ENCODE measurements at places on chromosomes 11 and 22.

- DNase-seq, result no peak
Measured at GRCh38 chr22:37353839-37354238, 71.5 kb downstream of the CYTH4 start.

- no peak for DNase-seq
Measured at GRCh38 chr22:46848197-46848596, 85.7 kb downstream of the TBC1D22A start.

- no peak for DNase-seq
Measured at GRCh38 chr11:119754656-119755355, 25.8 kb upstream of the NECTIN1 start.

DNA sequence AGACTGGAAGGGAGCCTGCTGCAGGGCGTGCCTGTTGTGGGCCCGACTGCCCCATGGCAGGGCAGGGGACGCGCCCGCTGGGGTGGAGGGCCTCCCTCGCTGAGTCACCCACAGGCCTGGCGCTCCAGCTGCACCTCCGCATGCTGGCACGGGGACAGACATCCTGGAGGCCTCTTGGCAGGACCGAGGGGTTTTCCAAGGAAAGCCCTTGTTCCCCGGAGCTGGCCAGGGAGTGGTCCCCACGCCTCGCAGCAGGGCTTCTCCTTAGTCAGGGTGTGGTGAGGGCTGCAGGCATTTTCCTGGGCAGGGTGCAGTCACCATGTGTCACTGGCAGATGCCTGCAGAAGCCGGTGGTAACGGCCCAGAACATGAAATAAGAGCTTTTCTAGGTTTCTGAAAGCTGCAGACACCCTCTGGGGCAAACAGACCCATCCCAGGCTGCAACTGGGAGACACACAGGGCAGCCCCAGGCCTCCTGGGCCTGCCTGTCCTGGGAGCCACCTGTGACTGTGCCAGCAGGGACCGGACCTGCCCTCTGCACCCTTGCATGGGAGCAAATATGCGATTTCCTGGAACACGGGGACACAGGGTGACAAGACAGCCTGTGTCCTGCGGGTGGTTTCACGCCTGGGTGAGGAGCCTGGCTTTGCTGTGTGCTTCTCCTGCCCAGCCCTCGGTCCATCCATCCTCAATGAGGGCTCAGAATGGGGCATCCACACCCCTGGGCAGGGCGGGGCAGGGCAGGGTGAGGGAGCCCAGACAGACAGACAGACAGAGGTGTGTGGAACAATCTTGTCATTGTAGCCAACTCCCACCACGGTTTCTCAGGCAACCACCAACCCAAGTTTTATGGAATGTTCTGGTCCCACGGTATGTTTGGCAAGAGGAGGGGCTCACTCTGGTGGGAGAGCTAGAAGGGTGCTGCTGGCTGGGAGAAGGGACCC, 43.2 kb upstream of the FADD start:
- DNase-seq, result no peak

DNA sequence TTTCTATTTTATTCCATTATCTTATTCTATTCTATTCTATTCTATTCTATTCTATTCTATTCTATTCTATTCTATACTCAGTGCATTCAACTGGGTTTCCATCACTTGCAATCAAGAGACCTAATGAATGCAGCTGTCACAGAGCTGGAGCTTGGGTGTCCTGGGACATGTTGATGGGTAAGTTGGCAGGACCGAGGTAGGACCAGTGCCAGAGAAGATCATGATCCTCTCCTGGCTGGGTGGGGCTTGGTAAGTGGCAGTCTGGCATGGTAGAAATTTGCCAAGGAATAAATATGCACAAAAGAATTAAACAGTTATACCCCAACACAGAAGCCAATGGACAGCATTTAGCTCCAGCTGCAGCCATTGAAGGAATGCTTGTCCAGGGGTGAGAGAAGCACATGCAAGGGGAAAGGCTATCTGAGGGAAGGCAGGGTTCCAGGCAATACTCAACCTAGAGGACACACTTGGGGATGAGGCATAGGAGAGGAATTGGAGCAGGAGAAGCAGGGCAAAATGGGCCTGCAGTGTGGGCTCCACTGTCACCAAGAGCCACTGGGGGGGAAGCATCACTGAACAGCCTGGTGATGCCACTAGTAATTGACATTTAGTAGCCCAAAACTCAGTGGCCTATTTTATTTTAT, 97.0 kb upstream of the CD82 start:
- DNase-seq, result no peak

GRCh38 chr11:87322568-87322967, 284.8 kb downstream of the TMEM135 start:
- no peak for DNase-seq

DNA sequence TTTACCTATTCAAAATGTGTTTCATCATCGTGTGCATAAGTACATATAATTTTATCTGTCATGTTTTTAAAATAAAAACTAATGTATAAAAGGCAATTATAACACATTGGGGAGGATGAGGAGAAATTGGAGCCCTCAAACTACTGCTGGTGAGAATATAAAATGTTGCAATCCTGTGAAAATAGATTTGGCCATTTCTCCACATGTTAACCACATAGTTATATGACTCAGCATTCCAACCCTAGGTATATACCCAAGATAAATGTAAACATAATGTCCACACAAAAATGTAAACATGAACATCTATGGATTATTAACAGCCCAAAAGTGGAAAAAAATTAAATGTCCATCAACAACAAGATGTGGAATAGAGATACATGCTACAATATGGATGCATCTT, 928.0 kb upstream of the FAT3 start:
- DNase-seq, result no peak

- DNase-seq, result no peak
Measured at GRCh38 chr22:26669060-26669481, 11.7 kb downstream of the MIAT start.

GRCh38 chr22:20624161-20624616, 116.8 kb downstream of the MED15 start:
- DNase-seq, result no peak

- no peak for DNase-seq
Measured at GRCh38 chr22:49147171-49147570, 680.5 kb downstream of the BRD1 start.

- no peak for DNase-seq
Measured at GRCh38 chr22:37072673-37073072, 21.1 kb downstream of the KCTD17 start.
